Fibroblast of villous mesenchyme (primary cell): ENCODE measurements at places on chromosomes 5 and 9.

DNA sequence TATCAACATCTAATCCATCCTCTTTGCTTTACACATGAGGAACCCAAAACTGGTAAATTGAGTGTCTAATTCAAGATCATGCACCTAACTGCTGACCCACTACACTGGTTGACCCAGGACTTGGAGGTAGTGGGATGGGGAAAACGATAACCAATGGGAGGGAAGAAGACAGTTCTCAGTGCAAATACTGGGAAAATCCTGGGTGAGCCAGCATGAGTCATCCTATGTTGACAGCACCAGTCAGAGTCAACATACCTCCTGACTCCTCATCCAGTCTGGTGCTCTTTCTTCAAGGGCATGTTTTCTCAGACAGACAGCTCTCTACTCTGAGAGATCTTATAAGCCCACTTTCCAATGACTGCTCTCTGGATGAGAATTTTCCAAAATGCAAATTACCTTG lies 232.8 kb upstream of the PTGER4 start:
- DNase-seq, result peak; percentile 80

DNA sequence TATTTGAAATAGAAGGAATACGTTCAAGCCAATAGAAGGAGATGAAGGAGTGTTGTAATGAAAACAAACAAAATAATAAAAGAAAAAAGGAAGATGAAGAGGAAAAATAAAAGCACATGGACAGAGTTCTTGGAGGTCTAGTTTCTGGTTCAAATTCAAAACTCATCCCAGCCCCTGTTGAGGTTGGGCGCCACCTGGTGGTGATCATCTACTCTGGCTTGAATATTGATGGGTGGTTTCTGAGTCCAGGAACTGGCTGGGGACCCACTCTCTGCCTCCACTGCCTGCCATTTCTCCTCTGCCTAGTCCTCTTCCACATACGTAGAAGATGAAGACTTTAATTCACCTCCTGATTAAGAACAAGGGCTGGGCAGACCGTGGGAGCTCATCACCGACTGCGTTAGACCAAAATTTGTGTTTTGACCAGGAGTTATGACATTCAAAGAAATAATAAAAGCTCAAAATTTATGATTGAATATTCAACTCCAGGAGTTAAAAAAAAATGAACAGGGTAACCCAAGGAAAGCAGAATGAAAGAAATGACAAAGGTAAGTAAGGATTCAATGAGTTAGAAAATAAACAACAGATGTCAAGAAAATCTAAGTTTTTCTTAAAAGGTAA lies 99.0 kb upstream of the SLC1A3 start:
- peak; percentile 76 for DNase-seq

DNA sequence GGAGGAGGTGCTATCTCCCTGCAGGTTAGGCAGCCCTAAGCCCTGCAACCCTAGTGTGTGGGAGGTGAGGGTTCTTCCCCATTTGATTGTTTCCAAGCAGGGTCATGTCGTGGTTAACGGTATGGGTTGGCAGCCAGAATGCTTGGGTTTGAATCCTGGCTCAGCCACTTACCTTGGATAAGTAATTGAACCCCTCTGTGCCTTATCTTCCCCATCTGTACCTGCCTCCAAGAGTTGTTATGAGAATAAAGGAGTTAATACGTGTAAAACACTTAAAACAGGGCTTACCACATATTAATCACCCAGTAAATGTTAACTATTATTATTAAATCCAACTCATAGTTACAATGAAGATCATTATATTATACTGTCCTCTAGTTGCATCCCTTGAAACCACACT lies 52.2 kb upstream of the SPATA31E1 start:
- DNase-seq, result no peak

DNA sequence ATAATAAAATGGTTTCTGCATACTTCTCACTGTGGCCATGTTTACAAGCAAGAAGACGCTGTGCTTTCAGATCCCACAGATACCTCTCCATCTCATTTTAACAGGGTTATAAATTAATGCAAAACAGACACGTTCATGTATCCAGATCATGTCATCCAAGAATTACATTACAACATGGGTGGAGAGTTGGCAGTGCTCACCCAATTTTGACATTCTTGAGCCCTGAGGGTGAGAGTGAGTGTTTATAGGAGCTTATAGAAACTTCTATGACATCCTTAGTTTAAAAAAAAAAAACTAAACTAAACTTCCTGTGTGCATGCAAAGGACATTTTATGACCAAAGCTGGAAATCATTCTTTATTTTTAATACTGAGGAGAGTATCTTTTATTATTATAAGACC lies 9.1 kb downstream of the PRKACG start:
- no peak for DNase-seq

DNA sequence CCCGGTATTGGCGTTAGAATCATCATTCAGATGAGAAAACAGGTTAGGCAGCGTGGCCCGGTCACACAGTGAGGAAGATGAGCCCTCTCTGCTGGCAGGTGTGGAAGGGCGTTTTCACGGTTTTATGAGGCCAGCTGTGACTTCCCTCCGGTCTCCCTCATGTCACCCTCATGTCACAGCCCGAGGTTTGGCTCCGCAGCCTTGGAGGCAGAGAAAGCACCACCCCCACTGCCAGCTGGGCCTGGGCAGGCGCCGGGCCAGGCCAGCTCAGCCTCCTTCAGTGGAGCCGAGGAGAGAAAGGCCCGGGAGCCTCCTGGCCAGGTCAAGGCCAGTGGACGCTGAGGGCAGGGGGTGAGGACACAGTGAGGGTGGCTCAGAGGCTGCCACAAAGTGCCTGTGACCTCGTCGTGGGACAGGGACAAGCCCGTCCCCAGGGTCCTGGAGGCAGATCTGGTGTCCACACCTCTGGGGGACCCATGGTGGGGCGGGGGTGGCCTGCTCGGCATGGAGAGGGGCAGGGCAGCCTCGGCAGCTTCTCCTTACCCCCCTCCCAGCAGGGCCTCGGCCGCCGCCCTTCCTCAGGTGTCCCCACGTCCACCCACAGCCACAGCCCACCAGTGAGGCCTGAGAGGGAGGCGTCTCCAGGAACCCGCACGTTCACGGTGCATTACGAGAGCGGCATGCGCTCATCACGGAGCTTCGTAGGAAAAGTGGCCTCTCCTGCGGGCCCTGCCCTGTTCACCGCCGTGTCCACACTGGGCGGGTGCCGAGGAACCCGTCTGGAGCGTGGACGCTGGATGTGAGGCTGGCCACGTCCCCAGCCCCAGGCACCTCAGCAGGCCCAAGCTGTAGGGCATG lies 32.2 kb downstream of the EXD3 start:
- no peak for DNase-seq

- DNase-seq, result no peak
Measured at GRCh38 chr9:131918481-131918880, 161.2 kb downstream of the MED27 start.

- DNase-seq, result no peak
Measured at GRCh38 chr5:133701871-133702270, 89.5 kb upstream of the FSTL4 start.

DNA sequence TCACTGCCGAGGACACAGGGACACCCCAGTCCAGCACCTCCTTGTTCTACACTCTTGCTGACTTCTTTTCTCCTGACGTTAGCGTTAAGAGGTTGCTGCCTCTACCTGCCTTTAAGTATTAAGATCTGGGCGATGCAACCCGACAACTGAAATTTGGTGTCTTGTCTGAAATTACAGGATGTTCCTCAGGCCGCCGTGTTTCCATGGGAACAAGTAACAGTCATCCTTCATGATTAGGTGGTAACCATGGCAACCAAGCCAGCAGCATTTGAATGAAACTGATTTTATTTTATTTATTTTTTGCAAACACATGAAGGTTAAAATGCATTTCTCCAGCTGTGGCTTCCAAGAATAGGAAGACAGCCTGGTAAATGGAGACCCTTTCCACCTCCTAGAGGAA lies 20.8 kb downstream of the DAB2IP start:
- no peak for DNase-seq

GRCh38 chr9:136010615-136011361 lies 49.6 kb upstream of the UBAC1 start:
- no peak for DNase-seq

DNA sequence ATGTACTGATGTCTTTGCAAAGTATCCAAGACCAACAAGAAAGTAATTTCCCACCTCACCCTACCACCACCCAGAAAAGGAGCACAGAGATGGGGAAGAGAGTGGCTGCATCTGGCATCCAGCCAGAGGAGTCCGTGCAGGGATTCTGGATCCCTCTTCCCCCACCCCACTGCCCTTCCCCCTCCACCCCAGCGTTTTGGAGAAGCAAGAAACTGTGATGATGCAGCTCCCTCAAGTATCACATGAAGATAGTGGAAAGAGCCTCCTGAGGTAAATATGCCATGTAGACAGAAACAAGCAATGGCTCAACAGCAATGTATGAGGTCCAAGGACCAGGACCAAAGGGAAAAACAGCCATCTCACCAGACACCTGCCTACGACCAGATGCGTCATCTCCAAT lies 153.8 kb downstream of the DEPDC1B start:
- no peak for DNase-seq

DNA sequence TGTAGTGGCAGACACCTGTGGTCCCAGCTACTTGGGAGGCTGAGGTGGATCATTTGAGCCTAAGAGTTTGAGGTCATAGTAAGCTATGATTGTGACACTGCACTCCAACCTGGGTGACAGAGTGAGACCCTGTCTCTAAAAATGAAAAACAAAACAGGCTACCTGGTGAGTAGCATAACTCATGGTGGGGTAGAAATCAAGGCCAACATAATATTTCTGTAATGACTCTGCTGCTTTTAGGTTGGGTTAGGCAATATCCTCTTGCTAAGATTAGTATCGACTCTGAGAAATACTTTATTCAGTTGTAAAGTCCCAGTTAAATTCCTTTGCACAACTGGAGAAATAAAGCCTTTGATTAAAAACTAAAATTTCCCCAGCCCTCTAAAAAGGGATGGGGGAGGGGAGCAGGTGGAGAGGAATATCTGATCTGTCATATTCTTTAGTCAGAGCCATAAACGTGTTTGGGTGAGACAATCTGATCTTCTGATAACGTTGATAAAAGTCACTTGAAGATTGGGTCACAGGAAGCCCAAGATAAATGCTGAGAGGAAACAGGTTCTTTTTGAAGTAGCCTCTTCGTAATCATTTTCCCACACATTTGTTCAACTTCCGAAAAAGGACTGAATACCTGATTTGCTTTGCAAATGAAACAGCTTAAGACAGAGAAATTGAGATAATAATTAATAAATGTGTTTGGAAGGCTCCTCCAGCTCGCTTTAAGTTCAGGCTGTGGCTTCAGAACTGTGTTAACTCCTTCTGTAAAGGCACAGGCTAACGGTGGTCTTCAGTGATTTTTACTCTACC lies 14.9 kb downstream of the IL4 start:
- no peak for DNase-seq

GRCh38 chr5:76571559-76571958 lies 51.6 kb downstream of the F2RL2 start:
- no peak for DNase-seq

DNA sequence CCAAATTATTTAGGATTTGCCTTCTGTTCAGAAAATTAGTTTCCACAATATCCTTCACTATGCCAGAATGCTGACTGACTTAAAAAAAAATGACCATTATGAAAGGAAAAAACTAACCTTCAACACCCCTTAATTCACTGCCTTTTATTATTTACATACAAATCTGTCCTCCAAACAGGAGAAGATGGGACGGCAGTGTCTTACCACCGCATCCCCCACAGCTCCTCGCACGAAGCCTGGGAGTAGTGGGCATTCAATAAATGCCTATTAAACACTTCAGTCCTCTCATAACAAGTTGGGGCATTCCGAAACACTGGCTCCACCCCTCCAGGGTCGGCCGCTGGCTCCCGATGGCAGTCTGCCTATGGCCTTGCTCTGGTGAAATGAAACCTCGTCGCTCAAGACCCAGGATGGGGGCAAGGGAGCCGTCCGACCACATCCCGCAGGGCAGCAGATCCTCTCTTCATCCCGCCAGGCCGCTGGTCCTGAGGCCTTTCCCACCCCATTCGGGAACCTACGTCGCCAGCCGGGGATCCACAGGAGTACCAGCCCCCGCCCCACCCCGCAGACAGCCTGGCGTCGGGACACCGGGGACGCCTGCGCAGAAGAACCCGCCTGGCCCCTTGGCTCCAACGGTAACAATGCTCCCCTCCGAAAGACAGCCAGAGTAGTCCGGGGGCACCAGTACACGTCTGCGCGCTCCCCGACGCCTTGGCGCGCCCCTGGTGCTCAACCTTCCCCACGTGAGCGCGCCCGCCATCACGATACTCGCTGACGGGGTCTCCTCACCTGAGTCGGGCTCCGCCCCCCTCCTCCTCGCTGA lies 613 bp downstream of the ZBTB5 start:
- DNase-seq, result peak; percentile 76

DNA sequence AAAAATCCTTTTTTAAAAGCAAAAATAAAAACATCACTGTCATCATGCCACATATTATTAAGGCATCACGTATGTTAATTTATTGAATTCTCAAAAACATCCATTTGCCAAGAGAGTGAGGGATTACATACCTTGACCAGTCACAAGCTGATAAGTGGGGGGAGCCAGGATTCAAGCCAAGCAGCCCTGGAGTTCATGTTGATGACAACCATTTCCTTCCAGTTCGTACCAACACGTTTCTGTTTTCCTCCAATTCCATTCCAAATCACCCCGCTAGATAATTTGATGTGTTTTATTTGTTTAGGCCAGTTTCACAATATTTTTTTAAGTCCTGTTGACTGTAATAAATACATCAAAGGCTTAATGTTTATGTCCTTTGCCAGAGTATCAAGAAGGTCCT lies 53.0 kb downstream of the SLC1A3 start:
- DNase-seq, result no peak

- no peak for DNase-seq
Measured at GRCh38 chr5:136235321-136235720, 42.4 kb upstream of the SMIM32 start.

DNA sequence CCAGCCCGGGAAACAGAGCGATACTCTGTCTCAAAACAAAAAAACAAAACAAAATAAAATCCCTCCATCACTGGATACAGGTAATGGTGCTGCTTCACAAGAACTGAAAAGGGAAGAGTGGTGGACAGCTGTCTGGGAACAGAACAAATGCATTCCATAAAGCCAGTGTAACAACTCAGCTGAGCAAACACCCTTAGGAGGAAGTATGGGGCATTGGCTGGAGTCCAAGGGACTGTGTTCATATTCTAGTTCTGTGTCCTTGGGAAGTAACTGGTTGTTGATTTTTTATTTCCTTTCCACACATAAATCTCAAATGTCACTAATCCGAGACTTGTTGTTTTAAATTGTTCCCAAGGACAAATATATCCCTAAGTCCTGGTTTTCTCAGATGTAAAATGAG lies 38.3 kb downstream of the HTR1A start:
- no peak for DNase-seq
